Cardiac septum (tissue), 1 donor: ENCODE measurements at places on chromosomes 16 and 17. TPM values are rescaled to one million over a fixed set of nuclear protein-coding genes. Genes with fewer than 3 reads are reported as not detected.

- DNase-seq = no peak
These were observed 806 bp upstream of the CYB561 start for GRCh38 chr17:63446753-63447470.

DNA sequence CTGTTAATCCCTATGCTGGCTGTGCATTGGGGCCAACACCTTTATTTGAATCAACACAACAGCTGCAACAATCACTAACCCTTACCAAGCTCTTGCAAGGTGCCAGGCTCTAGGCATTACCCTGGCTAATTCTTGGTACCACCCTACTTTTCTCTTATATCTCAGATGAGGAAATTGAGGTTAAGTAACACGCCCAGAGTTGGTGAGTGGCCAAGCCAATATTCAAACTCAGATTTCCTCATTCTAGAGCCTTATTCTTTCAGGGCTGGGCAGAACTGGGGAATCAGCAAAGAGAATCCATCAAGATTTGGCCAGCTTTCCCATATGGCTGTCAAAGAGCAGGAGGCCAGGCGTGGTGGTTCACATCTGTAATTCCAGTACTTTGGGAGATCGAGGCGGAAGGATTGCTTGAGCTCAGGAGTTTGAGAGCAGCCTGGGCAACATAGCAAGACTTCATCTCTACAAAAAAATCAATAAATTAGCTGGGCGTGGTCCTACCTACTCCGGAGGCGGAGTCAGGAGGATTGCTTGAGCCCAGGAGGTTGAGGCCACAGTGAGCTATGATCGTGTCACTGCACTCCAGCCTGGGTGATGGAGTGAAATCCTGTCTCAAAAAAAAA, 23.7 kb downstream of the ARSG start:
- peak; percentile 79 for DNase-seq

DNA sequence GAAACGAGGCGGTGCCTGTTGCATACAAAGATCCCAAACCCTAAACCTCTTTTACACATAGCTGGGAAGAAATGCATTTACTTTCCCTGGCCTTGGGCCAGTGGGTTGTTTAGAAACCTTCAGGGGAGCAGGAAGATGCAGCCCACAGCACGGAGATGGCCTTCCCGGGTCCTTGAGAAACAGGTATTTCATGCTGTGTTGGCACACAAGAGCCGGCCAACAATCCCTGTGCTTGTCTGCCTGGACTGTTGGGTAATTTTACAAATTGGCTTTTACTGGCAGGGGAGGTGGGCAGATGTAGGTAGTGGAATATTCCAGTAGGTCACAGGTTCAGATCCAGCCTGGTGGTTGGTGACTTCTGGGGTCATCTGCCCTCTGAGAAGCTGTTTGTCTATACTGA, 148.0 kb downstream of the FOXL1 start:
- no peak for DNase-seq

DNA sequence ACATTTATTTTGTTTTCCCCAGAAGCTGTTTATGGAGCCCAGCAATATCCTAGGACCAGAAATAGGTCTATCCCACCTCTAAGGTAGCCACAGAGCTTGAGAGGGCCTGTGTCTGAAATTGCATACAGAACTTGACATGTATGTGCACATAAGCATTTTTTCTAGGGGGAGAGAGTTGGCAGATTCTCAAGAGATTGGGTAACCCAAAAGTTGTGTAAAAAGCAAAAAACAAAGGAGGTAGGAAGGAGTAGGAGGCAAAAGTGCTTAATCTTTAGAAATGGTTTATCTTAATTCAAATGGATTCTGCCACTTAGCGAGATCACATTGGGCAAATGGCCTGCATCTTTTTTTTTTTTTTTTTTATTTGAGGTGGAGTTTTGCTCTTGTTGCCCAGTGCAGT, 3.5 kb downstream of the PLK1 start:
- no peak for DNase-seq

- DNase-seq = peak; percentile 44
These were observed 21.8 kb downstream of the ANKRD40 start for GRCh38 chr17:50685691-50686493.

GRCh38 chr17:29114141-29114540, 66.1 kb downstream of the MYO18A start:
- no peak for DNase-seq

DNA sequence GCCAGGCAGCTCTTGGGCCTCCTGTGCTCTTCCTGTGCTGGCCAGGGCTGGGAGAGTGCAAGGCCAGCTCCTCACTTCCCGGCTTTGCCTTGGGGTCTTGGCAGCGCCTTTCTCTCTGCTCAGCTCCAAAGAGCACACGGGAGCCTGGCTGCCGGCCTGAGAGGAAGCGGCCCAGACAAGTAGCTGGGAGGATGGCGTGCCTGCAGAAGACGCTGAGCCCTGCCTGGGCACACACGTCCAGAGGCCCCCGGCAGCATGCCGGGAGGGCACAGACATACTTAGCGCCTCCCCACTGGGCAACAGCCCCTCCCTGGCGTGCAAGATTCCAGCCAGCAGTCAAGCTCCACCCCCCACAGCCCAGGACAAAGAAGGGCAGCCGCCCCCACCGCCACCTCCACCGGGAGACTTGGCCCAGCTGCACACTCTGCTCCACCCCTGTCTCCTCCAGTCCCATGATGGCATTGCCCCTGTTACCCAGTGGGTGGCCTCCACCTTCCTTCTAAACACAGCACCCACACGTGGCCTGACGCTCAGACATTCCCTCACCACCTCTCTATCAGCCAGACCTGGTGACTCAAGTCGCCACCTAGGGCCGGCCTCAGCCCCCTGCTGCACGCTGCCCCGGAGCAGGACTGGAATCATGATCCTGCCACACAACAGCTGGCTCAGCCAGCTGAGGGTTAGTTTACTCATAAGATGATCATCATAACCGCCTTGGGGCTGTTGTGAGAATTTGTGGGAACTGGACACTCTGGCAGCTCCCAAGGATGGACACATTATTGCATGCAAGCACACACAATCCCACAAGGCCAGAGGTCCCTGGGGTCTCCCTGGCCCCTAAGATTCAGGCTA, 12.4 kb downstream of the SGCA start:
- DNase-seq = peak; percentile 93

DNA sequence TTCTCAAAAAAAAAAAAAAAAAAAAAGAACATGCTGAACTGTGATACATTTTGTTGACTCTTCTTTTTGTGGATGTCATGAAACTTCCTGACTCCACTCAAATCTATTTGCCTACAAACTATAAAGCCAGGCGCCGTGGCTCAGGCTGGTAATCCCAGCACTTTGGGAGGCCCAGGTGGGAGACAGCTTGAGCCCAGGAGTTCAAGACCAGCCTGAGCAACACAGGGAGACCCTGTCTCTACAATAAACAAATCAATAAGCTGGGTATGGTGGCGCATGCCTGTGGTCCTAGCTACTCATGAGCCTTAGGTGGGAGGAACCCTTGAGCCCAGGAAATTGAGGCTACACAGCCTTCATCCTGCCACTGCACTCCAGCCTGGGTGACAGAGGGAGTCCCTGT, 1.5 kb upstream of the NT5C start:
- no peak for DNase-seq

- no peak for DNase-seq
These were observed 1.2 kb downstream of the GNG13 start for GRCh38 chr16:799111-799947.

GRCh38 chr17:43778337-43779144, at the start of gene DUSP3:
TSS of gene DUSP3 (minus strand) at chr17:43778977. CDS start at chr17:43778924, 53 bp downstream.
- DNase-seq = peak; percentile 97

- no peak for DNase-seq
These were observed 640 bp upstream of the NAGLU start for GRCh38 chr17:42535155-42536047.

DNA sequence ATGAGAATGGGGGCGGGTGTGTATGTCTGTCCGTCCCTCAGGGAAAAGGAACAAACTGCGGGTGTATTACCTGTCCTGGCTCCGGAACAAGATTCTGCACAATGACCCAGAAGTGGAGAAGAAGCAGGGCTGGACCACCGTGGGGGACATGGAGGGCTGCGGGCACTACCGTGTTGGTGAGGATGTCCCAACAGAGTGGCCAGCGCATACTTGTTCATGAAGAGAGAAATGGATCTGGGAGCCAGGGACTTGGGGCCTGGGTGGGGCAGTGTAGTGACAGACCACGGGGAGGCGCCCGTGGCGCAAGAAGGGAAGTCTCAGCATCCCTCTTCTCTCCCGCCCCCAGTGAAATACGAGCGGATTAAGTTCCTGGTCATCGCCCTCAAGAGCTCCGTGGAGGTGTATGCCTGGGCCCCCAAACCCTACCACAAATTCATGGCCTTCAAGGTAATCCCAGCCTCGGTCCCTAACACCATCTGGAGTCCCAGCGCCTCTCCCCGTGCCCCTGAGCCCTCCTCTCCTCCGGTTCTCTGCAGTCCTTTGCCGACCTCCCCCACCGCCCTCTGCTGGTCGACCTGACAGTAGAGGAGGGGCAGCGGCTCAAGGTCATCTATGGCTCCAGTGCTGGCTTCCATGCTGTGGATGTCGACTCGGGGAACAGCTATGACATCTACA, 3.5 kb upstream of the C17orf107 start:
- DNase-seq = no peak

GRCh38 chr17:74099442-74100340, 103.8 kb upstream of the RPL38 start:
- no peak for DNase-seq

GRCh38 chr16:76879420-76879819, 311.6 kb upstream of the MON1B start:
- DNase-seq = no peak

GRCh38 chr16:715477-716199, 720 bp downstream of the METRN start:
- no peak for DNase-seq

DNA sequence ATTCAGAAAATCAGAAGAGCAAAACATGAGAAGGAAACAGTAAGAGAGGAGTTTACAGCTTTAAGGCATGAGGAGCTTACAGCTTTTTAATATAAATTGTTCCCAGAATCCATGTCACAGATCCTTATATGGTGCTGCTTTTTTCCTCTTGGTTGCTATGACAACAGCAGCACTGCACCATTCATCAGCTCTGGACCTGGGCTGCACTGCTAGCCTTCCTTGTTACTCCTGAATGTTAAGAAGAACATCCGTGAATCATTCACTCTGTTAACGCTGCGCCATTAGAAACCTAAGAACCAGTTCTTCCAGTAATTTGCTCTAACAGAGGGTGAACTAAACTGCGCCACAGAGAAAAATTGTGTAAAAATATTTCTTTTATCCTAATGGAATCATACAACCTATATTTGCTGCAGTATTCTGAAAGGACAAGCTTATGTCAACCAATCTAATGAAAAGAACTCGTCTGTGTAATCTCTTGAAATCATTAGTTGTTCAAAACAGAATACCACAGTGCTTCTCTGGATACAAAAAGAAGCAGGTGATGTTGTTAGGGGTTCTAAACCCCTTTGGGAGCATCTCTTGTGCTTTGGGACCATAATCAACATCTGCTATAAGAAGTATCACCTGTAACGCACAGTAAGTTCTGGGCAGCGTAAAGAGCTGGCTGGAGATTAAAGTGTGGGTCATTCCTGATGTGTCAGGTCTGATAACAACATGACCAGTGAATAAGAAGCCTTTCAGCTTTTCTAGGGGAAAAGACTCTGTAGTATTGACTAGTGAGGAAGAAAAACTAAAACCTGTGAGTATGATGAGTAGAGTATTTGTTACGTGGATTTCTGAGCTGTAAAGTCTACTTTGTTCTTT, 151.2 kb downstream of the TANC2 start:
- DNase-seq = no peak

- no peak for DNase-seq
These were observed 23.1 kb upstream of the SLC35B1 start for GRCh38 chr17:49730785-49731434.

- DNase-seq = no peak
These were observed 20.6 kb downstream of the CHAD start for GRCh38 chr17:50447870-50448595.

DNA sequence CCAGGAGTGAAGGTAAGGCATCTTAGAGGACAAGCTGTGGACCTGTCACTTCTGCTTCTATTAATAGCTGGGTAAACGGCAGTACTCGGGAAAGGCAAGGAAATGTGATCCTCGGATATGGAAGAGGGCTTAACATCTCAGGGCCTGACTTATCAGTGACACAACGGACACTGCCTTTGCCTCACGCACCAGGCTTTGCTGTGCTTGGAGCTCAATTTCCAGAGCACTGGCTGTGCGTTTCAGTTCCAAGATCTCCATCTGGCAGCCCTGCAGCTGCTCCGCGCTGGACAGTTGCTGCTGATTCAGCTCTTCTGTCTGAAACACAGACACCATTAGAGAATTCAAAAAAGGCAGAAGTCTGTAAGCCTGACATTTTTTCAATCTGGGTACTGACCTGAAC, 3.5 kb downstream of the KRT40 start:
- no peak for DNase-seq

DNA sequence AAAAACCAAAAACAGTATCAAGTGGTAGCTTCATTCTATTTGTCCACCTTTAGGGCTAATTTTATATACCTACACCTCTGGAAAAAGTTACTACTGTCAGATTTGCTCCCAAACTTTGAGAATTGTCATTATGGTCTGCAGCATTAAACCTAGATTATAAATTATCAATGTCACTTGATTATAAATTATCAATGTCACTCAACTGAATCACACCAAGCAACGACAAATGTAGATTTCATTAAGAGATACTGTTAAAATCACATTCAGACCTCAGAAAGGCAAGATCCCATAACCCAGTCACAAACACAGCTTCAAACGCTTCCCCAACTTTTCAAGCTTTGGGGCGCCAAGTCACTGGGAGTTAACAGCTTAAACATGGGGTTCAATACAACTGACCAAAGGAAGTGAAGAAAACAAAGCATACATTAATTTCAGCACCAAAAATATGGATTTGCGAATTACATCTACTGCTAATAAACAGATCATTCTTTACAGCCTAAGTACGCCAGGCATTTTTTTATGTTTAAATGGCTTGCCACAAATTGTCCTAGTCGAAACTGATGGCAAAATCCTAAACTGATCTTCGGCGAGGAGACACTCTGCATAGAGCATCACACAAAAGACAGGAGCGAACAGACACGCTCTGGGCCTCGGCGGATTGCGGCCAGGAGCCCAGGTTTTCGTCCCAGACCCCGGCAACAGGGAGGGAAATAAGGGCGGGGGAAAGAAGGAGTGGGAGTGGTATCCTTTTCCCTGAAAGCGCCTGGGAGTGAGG, 981 bp downstream of the GLG1 start:
- no peak for DNase-seq

DNA sequence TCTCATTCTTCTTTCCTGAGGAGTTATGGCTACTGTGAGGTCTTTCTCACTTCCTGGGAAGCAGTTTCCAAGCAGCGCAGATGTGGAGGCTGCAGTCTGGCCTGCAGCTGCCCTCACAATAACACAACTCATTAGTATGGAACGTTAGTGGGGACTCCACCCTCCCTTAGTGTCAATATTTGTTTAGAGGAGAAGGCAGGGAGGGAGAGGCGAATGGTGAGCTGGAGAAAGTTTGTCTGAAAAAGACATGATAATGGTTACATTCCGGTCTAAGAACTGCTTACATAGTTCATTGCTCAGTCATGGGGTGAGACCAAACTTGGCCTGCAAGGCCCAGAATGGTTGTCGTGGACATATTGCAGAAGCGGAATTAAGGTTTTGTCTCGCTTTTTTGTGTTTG, 170.2 kb downstream of the HS3ST3B1 start:
- DNase-seq = no peak

The DUSP3 gene
- total RNA-seq = 224 TPM

The ABCC12 gene
- not detected for total RNA-seq

The GUCY2D gene
- total RNA-seq = not detected

The BLTP2 gene
- total RNA-seq = 70.4 TPM

The UBALD2 gene
- total RNA-seq = 22.7 TPM

The OTOP2 gene
- not detected for total RNA-seq

The MMP2 gene
- total RNA-seq = 83.8 TPM

The KRT28 gene
- not detected for total RNA-seq

The KRTAP1-5 gene
- not detected for total RNA-seq

The SLFN14 gene
- total RNA-seq = 0.08 TPM

The CCL8 gene
- 1.9 TPM for total RNA-seq

The ZSCAN10 gene
- total RNA-seq = not detected

The CRYM gene
- total RNA-seq = 105 TPM

The CDH3 gene
- not detected for total RNA-seq

The CEP295NL gene
- 1.6 TPM for total RNA-seq
